ENCODE measurements at places on chromosomes 13 and 19. TPM values are rescaled to one million over a fixed set of nuclear protein-coding genes. Genes with fewer than 3 reads are reported as not detected.

- no peak for DNase-seq
Measured at GRCh38 chr13:24452044-24452443, 60.5 kb downstream of the PARP4 start.

GRCh38 chr13:94712287-94712811 is at the start of gene SOX21:
TSS of gene SOX21 (minus strand) at chr13:94712545. CDS start at chr13:94712049, 496 bp downstream.
- DNase-seq: no peak

- no peak for DNase-seq
Measured at GRCh38 chr13:74977498-74977897, 504.5 kb downstream of the TBC1D4 start.

The SWSAP1 gene
- 4.1 TPM for total RNA-seq

The CCL25 gene
- total RNA-seq: not detected

The ZNF709 gene
- total RNA-seq: 14.6 TPM

Measured in lung (tissue), 17 donors.